Lower lobe of right lung (tissue), 2 donors: ENCODE measurements at places on chromosomes 1 and 21. TPM values are rescaled to one million over a fixed set of nuclear protein-coding genes. Genes with fewer than 3 reads are reported as not detected.

DNA sequence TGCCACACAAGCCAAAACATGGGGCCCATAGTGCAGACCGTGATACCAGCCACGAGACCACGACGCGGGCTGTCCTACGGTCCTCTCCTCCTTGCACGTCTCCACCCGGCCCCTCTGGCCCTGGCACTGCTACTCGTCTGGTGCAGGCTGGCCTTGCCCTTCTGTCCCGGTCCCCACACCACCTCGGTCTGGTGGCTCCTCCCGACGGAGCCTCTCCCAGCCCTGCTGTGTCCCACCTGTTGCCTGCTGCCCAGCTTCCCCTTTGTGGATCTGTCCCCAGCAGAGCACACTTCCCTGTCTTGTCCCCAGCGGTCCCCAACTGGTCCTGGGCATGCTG is 50.5 kb downstream of the MORN1 start:
- no peaks in the 10 kb centered on the region for H3K27me3 ChIP-seq
- no peak overlapping the region for H3K27ac ChIP-seq
- no peak for DNase-seq
- no peaks in the 10 kb centered on the region for H3K36me3 ChIP-seq

- no peaks in the 10 kb centered on the region for H3K36me3 ChIP-seq
- no peak for DNase-seq
- no peak overlapping the region for H3K27ac ChIP-seq
- no peaks in the 10 kb centered on the region for H3K4me1 ChIP-seq
Measured at GRCh38 chr21:42351626-42352440, 1.0 kb upstream of the TFF2 start.

DNA sequence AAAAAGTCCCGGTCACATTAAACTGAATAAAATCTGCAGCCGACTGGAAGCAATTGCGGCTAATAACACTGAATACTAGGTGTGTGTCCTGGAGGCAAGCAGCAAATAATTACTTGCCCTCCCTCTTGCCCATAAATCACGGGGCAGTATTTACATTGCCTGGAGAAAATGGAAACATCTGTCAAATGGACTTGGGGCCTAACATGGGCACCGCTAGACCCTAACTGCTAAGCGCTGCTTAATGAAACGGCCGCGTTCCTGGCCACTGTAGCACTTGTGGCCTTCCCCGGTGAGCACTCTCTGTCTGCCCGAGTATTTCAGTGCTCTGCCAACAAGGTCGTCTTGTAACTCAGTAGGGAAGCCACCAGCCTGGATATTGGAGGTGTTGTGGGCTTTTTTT is 23.9 kb upstream of the KNCN start:
- DNase-seq = no peak
- peaks cover 93% of the 10 kb centered on the region for H3K36me3 ChIP-seq
- no peaks in the 10 kb centered on the region for H3K27me3 ChIP-seq
- H3K27ac ChIP-seq = no peak overlapping the region
- H3K4me3 ChIP-seq = no peak overlapping the region

DNA sequence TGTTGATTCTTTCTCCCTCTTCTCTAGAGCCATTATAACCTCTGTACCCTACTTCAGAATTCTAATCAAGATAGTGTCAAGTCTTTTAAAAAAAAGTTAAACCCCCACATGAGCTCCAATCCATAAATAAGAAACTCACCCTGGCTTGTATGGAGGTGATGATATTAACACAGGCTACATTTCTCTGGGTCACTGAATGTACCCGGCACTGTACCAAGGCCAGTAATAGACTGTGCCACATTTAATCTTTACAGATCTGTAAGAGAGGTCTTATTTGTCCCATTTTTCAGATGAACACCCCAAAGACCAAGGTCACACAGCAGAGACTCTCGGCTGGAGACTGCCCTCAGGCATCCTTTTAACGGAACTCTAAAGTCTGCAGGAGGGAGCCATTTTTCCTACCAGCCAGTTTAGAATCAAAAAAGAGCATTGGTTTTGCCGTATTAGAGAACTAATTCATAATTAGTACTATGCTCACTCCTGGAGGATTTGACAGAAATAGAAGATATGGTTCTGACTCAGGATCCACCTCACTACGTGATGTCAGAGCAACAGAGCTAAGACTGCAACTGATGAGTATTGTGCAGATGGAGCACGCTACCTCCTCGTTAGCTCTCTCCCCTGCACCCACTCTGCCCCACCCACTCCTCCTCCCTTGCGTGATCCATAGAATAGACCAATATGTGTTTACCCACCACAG is 217.2 kb upstream of the HOOK1 start:
- H3K4me3 ChIP-seq = no peak overlapping the region
- DNase-seq = no peak
- H3K27me3 ChIP-seq = no peaks in the 10 kb centered on the region

DNA sequence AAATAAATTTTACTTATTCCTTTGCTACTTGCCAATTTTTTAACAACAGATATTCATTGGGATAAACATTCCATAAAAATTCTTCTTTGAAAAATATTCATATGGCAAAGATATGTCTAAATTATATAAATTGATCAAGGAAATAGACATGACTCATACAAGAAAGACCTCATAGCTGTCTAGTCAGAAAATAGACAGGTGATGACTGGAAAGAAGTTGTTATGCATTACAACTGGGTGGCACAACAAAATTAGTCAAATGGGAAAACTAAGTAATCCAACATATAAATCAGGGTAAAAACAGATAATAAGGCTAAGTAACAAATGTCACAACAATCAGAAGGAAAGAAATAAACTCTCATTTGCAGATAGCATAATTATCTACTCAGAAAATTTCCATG is 92.0 kb downstream of the USH2A start:
- no peaks in the 10 kb centered on the region for H3K4me1 ChIP-seq
- H3K36me3 ChIP-seq = no peaks in the 10 kb centered on the region
- DNase-seq = no peak
- no peak overlapping the region for H3K27ac ChIP-seq
- H3K27me3 ChIP-seq = no peaks in the 10 kb centered on the region

- no peak overlapping the region for H3K4me3 ChIP-seq
- H3K4me1 ChIP-seq = no peaks in the 10 kb centered on the region
- no peak overlapping the region for H3K27ac ChIP-seq
- H3K27me3 ChIP-seq = no peaks in the 10 kb centered on the region
- H3K36me3 ChIP-seq = no peaks in the 10 kb centered on the region
- no peak for DNase-seq
Measured at GRCh38 chr1:207414606-207415108, 39.5 kb upstream of the CR2 start.

GRCh38 chr1:15218287-15219279 is 28.4 kb upstream of the FHAD1 start:
- DNase-seq = no peak
- peaks cover 30% of the 10 kb centered on the region for H3K4me1 ChIP-seq
- peak overlapping the region; percentile 8 for H3K27ac ChIP-seq
- no peaks in the 10 kb centered on the region for H3K27me3 ChIP-seq

DNA sequence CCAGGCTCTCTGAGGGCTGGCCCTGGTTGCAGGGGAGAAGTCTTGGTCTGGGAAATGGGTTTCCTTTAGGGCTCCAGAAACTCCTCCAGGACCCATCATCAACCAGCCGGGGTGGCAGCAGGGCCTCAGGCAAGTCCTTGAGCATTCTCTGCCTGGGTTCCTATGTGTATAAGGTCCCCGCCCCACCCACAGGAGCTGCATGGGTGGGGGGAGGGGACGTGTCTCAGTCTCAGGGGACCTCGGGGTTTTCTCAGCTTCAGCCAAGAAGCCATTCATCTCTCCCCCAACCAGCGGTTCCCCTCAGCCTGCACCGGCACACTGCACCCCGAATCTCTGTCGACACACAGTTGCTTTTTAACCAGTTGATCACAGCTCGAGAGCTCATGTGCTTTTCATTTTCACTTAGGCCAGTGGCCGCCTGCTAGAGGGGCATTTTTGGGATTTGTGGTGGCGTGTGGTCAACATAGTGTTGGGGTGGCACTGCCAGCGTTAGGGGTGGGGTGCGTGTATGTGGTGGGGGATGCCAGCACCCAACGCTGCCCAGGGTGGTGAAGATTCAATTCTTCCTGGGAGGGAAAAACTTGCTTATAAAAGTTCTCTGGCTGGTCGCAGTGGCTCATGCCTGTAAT is 6.5 kb downstream of the RUNX3 start:
- H3K27me3 ChIP-seq = peaks cover 55% of the 10 kb centered on the region
- no peak overlapping the region for H3K4me3 ChIP-seq
- peaks cover 28% of the 10 kb centered on the region for H3K4me1 ChIP-seq
- no peak for DNase-seq

- H3K27ac ChIP-seq = no peak overlapping the region
- H3K36me3 ChIP-seq = no peaks in the 10 kb centered on the region
- no peaks in the 10 kb centered on the region for H3K4me1 ChIP-seq
- no peaks in the 10 kb centered on the region for H3K27me3 ChIP-seq
- no peak overlapping the region for H3K4me3 ChIP-seq
Measured at GRCh38 chr1:216749232-216749631, 26.0 kb upstream of the ESRRG start.

GRCh38 chr1:177082855-177083693 is 81.4 kb downstream of the ASTN1 start:
- no peak overlapping the region for H3K4me3 ChIP-seq
- H3K4me1 ChIP-seq = no peaks in the 10 kb centered on the region
- H3K36me3 ChIP-seq = no peaks in the 10 kb centered on the region
- no peak overlapping the region for H3K27ac ChIP-seq
- no peak for DNase-seq

DNA sequence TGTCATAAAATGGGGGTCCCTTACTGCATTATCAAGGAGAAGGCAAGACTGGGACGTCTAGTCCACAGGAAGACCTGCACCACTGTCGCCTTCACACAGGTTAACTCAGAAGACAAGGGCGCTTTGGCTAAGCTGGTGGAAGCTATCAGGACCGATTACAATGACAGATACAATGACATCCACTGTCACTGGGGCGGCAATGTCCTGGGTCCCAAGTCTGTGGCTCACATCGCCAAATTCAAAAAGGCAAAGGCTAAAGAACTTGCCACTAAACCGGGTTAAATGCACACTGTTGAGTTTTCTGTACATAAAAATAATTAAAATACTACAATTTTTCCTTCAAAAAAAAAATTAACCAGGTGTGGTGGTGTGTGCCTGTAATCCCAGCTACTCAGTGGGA is 22.1 kb downstream of the RASSF5 start:
- H3K36me3 ChIP-seq = no peaks in the 10 kb centered on the region
- H3K4me3 ChIP-seq = no peak overlapping the region
- H3K27me3 ChIP-seq = no peaks in the 10 kb centered on the region
- H3K27ac ChIP-seq = no peak overlapping the region

DNA sequence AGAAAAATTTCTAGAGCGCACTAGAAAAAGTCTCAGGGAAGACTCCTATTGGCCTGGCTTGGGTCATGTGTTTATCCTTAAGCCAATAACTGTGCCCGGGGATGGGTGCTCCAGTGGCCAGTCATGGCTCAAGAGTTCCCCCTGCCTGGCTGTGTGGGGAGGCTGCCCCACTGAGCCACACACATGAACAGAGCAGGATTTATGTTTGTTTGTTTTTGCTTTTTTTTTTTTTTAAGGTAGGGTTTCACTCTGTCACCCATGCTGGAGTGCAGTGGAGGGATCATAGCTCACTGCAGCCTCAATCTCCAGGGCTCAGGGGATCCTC is 21.8 kb downstream of the EDN2 start:
- no peak overlapping the region for H3K4me3 ChIP-seq
- DNase-seq = no peak
- H3K36me3 ChIP-seq = no peaks in the 10 kb centered on the region
- H3K27ac ChIP-seq = no peak overlapping the region

DNA sequence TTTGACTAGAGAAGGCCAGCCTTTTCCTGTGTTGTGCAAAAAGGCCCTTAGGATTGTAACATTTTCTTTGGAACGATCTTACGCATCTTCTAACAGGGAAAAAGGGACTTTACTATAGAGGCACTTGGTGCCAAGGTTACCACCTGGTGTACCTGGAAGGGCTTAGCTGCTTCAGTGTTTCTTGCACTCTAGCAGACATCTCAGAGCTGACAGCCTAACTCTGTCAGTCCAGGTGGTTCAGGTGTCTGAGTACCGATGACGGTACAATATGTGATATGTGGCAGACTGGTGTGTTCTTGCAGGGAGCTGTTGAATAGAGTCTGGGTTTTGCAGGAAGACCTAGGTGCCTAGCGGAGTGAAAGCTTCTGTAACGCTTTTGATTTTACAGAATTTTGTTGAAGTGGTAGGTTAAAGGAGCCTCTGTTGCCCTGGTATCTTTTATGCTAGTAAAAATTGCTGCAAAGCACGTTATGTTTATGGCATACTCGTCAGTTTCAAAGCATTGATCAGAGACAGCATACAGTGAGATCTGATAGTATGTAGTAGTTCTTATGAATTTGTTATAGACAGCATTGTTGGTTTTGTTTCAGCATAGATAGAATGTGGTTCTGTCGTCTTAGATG is 1.4 kb downstream of the MAGI3 start:
- no peaks in the 10 kb centered on the region for H3K27me3 ChIP-seq
- peak overlapping the region; percentile 89 for H3K4me3 ChIP-seq
- DNase-seq = no peak
- peak overlapping the region; percentile 89 for H3K27ac ChIP-seq
- H3K4me1 ChIP-seq = peaks cover 11% of the 10 kb centered on the region

DNA sequence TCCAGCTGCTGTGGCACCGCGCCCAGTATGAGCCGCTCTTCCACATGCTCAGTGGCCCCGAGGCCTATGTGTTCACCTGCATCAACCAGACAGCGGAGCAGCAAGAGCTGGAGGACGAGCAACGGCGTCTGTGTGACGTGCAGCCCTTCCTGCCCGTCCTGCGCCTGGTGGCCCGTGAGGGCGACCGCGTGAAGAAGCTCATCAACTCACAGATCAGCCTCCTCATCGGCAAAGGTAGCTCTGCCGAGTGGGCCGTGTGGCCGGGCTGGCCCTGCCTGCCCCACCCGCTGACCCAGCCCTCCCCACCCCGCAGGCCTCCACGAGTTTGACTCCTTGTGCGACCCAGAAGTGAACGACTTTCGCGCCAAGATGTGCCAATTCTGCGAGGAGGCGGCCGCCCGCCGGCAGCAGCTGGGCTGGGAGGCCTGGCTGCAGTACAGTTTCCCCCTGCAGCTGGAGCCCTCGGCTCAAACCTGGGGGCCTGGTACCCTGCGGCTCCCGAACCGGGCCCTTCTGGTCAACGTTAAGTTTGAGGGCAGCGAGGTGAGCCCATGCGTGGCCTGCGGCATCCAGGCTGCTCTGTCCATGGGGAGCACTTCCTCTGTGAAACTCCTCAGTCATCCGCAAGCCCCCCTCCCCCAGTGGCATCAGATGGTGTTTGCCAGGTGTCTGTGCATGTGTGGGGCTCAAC is 64.2 kb downstream of the PIK3CD start:
- H3K4me1 ChIP-seq = peaks cover 13% of the 10 kb centered on the region
- peak overlapping the region; percentile 27 for H3K27ac ChIP-seq
- H3K36me3 ChIP-seq = peaks cover 57% of the 10 kb centered on the region
- no peaks in the 10 kb centered on the region for H3K27me3 ChIP-seq
- H3K4me3 ChIP-seq = no peak overlapping the region
- DNase-seq = no peak

NUP210L gene
- total RNA-seq = 1.7 TPM

NBPF20 gene
- 2.4 TPM for total RNA-seq

NLRP3 gene
- total RNA-seq = 3.5 TPM

TSTD1 gene
- total RNA-seq = 63.2 TPM

MYCL gene
- total RNA-seq = 3.9 TPM

CD52 gene
- total RNA-seq = 541 TPM
